ENCODE measurements at places on chromosomes 3 and 15.

GRCh38 chr3:127370906-127371305 lies 83.1 kb upstream of the PRR20G start:
- no peak for DNase-seq

- DNase-seq, result peak; percentile 44
Measured at GRCh38 chr3:159236321-159236720, 434.5 kb downstream of the MFSD1 start.

DNA sequence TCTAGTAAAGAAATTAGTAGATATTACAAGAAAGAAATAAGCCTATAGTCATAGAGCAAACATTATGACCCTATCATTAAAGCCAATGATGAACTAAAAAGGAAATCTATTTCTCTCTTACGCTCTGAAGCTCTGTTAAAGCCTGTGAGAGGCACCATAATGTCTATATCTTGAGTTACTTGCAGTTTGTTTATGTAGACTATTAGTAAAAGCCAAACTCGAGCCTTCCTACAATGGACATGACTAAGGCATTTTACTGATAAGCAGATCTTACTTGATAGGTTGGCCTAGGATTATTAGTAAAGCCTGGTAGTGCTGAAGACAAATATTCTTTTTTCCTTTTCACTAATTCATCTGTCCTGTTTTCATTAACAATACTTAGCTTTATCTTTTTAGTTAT lies 32.7 kb downstream of the LRRC3B start:
- DNase-seq, result no peak

DNA sequence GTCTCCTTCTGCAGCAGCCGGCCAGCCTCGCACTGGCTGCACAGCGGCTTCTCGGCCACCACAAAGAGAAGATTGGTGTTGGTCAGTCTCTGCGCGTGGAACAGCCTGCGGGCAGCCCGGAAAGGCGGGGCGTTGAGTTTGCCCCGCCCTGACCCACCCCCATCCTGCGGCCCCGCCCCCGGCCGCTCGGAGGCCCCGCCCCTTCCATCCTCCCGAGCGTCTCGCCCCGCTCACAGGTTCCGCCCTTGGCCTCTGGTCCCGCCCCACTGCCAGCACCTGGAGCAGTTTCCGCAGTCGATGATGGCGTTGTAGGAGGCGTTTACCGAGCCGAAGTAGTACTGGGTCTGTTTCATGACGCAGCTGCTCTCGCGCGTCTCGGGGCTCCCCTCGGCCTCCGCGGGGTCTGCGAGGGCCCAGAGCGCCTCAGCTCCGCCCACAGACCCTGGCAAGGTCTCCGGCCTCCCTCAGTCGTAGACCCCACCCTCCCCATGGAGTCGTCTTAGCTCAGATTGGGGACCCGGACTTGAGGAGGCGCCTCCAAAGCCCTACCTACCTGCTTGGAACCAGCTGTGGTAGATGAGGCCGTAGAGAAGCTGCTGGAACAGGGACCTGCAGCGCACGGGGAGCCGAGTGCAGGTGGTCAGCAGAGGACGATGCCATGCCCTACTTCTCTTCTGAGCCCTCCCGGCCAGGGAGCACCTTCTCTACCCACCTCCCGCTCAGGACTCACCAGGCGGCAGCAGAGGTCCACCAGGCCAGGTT lies 5.9 kb upstream of the TMEM115 start:
- DNase-seq, result peak; percentile 70

DNA sequence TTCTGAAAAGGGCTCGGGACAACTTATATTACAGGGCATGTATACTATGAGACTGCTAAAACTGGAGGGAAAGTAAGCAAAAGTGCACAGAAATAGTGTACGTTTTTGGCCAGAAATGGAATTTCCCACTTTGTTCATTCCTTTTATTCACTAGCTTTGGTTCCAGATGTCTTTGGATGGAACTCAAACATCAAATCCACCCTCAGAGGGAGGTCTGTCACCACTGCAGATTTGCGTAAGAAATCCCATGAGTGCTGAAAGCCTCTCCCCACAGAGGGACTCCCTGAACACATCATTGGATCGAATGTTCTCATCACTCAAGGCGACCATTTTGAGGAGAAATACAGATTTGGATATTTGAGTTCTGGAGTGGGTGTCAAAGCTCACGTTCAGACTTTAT lies 71.6 kb downstream of the FEM1B start:
- peak; percentile 89 for DNase-seq

GRCh38 chr3:122168044-122168443 lies 15.4 kb upstream of the CASR start:
- no peak for DNase-seq

GRCh38 chr3:32592696-32593353 lies 22.2 kb upstream of the DYNC1LI1 start:
- no peak for DNase-seq

DNA sequence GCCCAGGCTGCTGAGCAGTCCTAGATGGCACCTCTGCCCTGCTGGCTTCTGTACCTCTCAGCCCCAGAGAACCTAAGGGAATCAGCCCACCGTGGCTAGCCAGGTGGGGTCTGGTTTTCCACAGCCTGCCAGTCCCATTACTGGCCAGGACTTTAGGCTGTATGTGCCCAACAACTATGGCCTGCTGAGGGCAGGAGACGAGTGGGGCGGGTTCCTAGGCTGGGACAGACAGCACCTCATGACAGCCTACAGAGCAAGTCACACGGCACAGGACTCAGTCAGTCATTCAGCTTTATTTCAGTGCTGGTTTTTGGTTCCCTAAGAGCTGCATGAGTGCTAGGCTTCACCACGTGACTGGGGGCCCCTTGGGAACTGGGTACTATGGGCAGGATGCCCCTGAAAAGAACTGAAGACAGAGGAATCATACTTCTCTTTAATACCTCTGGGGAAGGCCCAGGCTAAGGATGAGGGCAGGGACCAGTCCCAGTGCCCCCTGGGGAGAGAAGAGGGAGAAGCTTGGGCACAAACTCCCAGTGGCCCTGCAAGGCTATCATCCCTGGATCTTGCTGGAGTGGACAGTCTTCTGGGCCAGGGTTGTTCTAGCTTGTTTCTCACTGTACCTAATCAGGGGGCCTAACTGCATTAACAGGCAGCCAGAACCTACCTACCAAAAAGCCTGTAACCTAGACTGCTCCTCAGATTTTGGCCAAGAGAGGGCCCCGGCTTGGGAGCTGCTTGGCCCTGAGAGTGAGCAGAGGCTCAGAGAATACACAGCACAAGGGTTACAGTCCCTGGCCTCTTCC lies 14.8 kb downstream of the CLK3 start:
- DNase-seq, result peak; percentile 34

DNA sequence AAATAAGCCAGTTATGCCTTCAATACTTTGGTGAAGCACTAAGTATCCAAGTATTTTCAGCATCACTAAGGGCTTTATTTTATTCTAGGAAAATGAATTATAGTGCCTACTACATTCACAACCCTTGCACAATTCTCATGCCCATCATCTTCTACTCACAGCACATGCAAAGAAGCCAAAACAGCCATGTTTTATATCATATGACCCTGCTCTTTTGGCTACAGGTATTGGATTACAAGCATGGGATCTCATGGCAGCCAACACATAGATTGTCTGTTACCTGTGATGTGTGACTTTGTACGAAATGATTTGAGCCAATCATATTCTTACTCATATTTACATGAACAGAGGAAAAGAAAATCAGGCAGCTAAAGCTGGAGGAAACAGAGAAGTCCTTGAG lies 38.6 kb downstream of the STT3B start:
- no peak for DNase-seq

DNA sequence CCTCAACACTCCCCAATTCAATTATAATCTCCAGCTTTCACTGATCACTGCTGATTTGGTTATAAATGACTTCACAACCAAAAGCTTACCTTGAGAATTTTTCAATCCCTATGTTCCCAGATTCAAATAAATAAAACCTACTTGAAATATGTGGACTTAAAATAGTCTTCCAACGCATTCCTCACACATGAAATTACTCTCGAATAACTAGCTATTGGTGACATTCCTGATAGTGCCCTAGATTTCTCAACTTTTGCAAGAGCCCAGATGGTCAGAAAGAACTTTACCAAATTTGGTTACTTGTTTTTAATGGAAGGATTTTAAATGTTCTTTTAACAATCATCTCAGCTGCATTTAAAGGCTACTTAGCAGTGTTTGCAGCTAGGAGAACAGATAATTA lies 605.5 kb downstream of the FHIT start:
- no peak for DNase-seq

- DNase-seq, result no peak
Measured at GRCh38 chr3:115071166-115071565, 75.9 kb downstream of the ZBTB20 start.

- DNase-seq, result no peak
Measured at GRCh38 chr15:93019090-93019489, 69.9 kb downstream of the RGMA start.

DNA sequence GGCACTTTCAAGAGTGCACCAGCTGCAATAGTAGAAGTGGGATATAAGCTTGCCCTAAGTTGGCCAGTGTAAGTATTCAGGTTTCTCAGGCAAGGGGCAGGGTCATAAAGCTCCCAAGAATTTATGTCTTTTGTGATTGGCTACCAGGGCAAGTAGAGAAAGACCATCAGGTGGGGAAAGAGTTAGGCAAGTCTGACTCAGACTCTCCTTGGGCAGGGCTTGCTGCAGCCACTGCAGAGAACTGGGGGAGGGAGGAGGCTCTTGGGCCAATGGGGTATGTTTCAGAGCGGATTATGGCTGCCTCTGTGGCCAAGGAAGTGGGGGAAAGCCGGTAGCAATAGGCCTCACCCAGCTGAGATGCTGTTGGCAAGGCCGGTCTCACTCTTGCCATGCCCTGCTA lies 44.6 kb upstream of the SLC25A36 start:
- peak; percentile 14 for DNase-seq

All from choroid plexus epithelial cell (primary cell).